ENCODE measurements at places on chromosomes 6 and 20.

GRCh38 chr6:157996201-157996712, 14.6 kb downstream of the SYNJ2 start:
- no peak for ATAC-seq

DNA sequence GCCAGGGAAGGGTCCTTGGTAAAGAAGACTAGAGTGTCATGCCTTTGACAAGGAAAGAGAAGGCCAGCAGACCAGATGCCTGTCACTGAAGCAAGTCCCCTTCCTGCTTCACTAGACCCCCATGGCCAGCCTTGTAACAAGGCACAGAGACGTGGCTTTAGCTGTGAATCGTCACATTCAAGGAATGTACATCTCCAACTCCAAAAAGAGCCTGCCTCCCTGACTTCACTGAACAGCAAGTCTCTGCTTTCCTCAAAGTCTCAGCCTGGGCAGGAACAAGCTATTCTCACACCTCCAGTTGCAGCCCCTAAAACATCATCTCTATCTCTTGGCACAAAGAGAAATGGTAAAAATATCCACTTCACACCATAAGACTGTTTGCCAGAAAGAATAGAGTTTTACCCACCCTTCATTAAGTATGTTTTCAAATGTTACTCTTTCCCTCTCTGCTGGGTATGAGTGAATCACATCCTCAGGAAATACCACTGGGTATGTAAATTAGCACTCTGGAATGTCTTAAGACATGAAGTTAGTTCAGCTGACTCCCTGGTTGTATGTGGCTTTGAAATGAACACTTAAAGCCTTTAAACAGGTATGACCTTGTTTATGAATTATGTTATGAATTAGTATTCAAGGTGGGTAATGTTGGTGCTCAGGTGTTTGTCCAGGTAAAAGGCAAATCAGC, 46.4 kb upstream of the NT5E start:
- no peak for ATAC-seq

DNA sequence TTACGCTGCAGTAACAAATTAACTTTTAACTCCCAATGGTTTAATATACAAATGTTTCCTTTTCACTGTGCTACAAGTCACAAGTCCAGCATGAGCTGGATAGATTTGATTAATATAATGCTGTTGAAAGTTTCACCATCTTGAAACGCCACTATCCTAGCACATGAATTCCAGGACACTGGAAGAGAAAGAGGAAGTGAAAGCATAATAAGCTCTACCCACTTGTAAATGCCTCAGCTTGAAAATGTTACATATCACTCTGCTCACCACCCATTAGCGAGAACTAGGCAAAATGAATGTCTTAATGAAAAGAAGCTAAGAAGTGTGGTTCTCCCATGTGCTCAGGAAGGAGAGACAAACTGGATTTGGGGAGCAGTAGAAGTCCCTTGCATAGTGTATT, 46.9 kb downstream of the PCSK2 start:
- no peak for ATAC-seq

GRCh38 chr6:10259671-10260070, 155.2 kb downstream of the TFAP2A start:
- ATAC-seq = no peak

GRCh38 chr6:18241208-18242038, 22.9 kb downstream of the DEK start:
- no peak for ATAC-seq

DNA sequence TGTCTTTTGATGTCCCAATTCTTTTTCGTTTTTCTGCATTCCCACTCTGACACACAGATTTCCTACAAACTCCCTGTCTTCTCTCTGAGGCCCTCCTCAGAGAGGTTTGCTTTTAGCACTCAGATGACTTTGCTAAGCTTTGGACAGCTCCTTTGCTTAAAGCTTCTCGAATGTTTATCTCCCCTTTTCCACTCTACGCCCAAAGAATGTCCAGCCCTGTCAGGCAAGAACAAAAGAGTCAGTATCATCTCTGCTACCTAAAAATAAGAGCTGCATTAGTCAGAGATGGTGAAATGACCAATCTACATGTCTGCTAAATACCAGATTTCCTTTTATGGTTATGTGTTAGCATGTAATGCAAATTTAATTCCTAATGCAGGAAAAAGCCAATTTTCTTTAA, 56.8 kb downstream of the PREP start:
- no peak for ATAC-seq

GRCh38 chr6:38306931-38307330, 332.8 kb downstream of the BTBD9 start:
- ATAC-seq = no peak

DNA sequence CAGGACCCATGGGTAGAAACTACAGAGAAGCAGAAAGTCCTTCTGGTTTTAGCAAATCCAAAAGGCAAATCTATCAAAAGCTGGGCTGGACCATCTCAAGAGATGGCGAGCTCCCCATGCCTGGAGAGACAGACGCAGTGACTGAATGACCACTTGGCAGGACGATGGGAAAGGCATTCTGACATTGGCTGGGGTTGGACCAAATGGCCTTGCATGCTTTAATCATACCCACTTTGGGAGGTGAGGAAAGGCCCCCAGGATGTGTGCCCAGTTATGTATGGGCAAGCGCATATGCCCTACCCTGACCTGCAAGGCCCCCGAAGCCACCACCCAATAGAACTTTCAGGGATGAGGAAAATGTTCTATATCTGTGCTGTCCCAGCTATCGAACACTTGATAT, 45.1 kb downstream of the JPH2 start:
- no peak for ATAC-seq

- no peak for ATAC-seq
Measured at GRCh38 chr6:98230250-98230649, 604.1 kb upstream of the POU3F2 start.

GRCh38 chr20:3595541-3595940, 67.7 kb downstream of the GFRA4 start:
- no peak for ATAC-seq

DNA sequence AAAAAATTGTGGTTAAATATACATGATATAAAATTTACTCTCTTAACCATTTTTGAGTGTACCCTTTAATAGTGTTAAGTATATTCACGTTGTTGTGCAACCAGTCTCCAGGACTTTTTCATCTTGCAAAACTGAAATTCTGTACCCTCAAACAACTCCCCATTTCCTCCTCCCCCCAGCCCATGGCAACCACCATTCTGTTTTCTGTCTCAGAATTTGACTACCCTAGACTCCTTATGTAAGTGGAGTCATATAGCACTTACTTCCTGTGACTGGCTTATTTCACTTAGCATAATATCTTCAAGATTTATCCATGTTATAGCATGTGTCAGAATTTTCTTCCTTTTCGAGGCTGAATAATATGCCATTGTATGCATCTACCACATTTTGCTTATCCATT, 5.1 kb downstream of the VPS16 start:
- no peak for ATAC-seq

Measured in stimulated activated memory B cell treated with anti-CD40 and anti-IgM and Interleukin-4, amounts not matched to agents 10 μg/mL and 1 μg/mL and 100 μg/mL, for 72 hours (primary cell).